ENCODE measurements at places on chromosomes 3 and 15.

DNA sequence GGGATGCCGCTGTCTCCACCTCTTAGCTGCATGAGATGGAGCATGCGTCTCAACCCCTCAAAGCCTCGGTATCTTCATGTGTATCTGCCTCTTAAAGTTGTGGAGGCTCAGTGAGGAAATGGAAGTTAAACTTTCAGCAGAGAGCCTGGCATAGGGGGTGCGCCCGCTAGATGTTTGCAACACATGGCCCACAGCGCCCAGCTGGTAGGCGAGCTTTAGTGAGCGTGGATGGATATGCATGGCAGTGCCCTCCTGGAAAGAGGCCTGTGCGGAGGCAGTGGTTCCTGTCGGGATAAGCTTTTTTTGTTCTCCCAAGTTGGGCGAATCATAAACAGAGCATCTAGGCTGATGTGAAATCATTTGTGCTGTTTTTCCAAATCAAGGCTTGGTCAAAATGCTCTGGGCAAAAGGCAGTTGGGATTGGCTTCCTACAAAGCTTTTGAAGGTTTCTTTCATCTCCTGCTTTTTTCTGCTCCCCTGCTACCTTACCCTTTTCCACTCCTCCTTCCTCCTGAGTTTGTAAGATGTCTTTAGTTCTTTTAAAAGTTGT lies 272.4 kb upstream of the TPM1 start:
- DNase-seq = no peak

GRCh38 chr3:167740961-167741587 lies 5.6 kb downstream of the SERPINI1 start:
- DNase-seq = no peak

DNA sequence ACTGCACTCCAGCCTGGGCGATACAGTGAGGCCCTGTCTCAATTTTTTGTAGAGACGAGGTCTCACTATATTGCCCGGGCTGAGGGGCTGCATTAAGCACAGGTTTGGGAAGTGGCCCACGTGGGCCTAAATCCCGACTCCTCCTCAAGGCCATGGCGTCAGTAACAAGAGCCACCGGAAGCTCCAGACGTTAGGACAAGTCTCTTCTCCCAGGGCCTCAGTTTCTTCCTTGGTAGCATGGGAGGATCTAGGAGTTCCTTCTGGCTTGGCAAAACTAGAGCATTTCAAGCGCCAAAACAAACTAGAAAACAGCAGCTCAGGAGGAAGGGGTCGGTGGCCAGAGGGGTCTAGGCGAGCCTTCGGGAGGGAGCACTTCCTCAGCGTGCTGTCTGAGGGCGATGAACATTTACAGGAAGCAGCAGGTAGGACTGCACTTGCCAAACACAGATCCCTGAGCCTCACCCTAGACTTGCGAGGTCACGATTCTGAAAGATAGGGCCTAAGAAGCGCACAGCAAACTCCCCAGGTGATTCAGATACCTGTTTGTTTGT lies 536 bp downstream of the SNAPC5 start:
- DNase-seq = no peak

DNA sequence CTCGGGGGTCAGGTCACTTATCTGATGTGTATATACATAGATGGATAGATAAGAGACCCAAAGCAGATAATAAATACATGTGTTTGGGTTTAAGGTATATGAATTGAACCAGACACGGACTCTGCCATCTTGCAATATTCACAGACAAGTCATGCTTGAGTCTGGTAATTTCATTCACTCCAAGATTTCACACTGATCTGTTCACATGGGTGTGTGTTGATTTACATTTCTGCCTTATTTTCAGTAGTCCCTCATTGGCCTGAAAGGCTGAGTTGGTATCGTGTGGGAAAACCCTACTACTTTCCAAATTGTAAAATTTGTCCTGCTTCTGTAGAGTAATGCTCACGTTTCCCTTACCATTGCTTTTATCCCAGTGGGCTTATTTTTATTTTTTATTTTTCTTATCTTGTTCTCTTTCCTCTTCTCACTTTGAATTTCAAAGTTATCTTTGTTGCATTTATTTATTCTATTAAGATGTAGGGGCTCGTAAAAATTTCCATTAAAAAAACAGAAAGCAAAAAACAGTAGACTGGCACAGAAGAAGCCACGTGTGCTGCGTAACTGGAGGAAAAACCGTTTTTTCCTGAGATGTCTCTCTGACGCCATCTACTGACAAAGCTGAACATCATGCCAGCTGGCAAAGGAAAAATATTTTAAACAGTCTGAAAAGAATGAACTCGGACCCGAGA lies 10.8 kb upstream of the MFSD1 start:
- DNase-seq = no peak

DNA sequence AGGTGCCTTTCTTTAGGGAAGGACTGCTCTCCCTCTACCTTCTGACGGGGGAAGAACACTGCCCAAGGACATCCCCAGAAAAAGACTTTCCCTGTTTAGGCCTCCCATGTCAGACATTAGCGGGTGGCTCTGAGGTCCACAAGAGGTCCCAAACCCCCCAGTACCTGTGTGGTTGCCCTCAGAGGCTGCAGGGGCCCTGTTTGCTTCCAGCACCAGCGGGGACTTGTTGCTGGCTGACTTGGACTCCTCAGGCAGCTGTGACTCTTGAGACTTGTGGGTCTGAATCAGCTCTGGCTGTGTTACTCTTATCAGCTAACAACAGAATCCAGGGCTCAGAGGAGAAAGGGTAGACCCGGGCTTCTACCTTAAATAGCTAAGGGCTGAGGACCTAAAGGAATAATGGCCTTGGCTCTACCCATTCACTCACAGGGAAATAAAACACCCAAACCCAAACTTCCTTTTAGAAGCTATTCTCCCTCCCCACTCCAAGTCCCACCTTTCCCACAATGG lies 39.2 kb downstream of the SEMA3G start:
- DNase-seq = no peak

- no peak for DNase-seq
These were observed 3.2 kb downstream of the AEN start for GRCh38 chr15:88624156-88624970.

DNA sequence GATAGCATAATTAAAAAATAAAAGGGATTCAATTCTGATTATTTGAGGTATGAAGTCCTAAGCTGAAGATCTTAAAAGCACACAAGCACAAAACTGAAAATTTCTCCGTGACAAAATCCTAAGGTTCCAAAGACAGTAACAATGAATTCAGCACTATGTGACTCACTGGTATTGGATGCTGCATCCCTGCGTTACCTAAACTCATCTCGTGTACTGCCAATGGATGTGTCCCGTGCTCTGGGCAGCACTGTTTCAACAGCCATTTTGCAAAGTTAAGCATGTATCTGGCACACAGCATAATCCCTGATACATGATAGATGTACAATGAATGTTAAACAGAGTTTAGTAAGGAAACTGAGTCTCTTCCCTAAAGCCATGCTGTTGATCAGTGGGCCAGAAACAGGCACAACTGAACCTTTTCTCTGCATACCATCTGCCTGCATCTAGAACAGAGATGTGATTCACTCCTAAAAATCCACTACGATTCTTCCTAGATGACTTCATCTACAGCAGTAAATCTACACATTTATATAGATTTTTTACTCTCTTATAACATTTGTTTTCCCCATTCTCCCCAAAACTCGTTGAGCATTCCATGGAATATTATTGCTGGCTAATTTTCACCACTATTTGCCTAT lies 14.3 kb downstream of the SUCLG2 start:
- no peak for DNase-seq

DNA sequence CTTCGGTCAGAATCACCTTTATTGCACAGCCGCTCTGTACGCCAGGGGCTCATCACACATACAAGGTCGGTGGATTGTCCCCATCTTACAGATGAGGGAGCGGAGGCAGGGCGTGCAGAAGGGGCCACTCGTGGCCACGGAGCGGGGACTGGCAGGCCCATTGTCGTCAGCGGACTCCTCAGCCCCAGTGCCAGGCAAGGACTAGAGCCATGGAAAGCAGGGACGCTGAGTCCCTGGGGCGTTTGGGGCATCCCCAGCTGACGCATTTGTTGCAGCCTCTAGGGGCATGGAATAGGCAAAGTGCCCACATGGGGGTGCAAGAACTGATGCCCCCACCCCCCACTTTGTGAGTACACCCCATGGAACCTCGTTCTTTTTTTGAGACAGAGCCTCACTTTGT lies 29.8 kb upstream of the FURIN start:
- DNase-seq = no peak

DNA sequence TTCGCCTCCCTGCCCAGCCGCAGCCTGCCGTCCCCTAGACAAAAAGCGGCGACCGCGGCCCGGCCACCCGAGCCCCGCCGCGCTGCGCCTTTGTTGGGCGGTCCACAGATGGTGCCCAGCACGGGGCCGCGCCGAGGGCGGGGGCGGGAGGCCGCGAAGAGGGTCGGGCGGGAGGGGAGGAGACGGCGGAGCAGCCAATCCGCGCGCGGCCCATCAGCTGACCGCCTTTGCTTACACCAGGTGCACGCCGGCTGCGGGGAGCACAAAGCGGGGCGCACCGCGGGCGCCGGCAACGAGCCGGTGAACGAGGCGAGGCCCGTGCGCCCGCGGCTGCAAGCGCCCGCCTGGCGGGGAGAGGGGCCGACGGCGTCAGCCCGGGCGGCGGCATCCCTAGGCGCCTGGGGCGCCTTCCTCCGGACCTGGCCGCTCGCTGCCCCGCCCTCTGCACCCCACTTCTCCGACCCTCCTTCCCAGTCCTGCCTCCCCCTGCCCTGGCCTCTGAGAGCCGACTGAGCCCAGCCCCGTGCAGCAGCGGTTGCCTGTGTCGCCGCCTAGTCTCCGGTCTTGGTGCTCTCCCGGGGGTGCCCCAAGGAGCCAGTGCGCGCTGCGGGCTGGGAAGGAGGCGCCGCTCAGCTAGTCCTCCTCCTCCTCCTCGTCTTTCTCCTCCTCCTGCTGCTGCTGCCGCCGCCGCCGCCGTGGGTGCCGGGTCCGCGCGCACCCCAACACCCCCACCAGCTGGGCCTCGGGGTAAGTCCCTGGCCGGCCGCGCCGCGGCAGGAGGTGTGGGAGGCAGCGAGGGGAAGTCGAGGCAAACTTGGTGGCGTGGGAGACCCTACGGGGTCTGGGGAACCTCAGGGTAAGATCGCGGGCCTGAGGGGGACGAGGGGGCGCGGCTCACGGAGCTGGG lies at the start of gene LRRN1:
TSS of gene LRRN1 (plus strand) at position 259 of the 907 bp plus-strand sequence. CDS start 45,211 bp downstream, outside the sequence.
- DNase-seq = no peak

DNA sequence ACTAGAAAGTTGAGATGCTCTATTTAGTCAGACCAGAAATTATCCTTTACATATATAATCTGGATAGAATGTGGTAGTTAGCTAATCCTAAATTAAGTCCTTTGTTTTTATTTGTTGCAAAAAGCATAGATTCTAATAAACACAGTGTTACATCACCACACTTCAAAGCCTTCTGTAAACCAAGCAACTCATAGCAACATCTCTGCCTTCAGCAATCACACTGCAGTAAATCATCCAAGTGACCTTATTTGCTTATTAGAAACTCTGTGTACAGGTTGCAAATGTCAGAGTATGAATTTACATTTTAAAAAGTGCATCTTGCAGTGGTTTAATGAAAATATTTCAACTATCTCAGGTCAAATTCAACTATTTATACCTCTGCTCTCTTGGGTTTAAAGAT lies 242.5 kb downstream of the GBE1 start:
- DNase-seq = no peak

DNA sequence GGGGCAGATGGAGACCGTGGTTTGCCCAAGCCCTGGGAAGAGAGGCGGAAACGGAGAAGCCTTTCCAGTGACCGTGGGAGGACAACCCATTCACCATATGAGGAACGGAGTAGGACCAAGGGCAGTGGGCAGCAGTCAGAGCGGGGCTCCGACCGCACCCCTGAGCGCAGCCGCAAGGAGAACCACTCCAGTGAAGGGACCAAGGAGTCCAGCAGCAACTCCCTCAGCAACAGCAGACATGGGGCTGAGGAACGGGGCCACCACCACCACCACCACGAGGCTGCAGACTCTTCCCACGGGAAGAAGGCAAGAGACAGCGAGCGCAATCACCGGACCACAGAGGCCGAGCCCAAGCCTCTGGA lies 2.0 kb downstream of the RBM15B start:
- no peak for DNase-seq

DNA sequence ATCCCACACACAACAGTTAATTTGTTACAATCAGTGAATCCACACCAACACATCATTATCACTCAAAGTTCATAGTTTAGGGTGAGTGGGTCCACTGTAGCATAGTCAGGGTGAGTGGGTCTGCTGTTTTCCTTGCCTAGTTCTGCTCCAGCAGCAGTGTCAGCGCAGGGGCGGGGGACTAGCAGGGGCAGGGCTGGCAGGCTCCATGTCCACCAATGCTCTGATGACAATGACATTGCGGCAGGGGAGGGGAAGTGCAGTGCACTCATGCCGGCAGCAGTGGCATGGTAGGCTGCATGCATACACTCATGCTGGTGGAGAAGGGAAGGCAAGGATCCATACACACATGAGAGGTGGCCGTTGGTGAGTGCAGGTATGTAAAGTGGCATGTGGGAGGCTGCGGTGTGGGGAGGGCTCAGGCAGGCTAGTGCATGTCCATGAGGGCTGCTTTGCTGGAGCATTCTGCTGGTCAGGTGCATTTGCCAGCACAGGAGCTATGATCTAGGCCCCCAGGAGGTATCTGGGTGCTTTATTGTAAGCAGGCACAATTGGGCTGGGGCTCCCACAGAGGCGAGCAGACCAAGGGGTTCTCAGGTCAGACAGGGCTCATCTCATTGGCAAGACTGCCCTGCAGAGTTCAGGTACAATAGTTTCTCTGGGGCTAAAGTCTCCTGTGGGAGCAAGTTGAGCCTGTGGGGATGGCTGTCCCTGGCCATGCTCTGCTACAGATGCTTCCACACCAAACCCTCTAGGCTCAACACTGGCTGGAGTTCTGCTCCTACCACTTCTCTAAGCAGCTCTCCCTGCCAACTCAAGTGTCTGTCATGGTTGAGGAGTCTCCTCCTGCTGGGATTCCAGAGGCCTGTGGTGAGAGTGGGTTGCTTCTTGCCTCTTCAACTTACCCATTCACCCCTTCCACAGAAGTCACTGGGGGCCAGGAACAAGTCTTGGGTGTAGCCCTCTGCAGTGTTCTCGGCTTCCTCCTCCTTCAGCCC lies 81.3 kb downstream of the KCNAB1 start:
- DNase-seq = no peak

- no peak for DNase-seq
These were observed 20.9 kb downstream of the SLC2A2 start for GRCh38 chr3:171005648-171006047.

GRCh38 chr3:23648996-23649395 lies 156.8 kb upstream of the UBE2E1 start:
- no peak for DNase-seq

DNA sequence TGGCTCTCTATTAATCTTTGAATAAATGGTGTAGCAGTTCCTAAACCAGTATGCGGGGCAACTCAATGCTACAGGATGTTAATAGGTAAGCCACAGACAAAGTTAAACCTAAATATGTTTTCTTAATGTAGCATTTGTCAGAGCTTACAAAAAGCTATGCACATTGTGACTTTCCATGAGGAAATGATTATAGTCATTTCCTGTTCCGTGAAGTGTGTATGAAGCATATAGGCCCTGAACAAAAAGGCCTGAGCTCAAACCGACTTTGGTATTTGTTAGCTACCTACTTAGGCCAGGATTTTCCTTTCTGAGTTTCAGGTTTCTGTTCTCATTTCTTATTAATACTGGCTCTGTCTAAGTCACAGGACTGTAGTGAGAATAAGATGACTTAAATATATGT lies 14.2 kb downstream of the ZNF80 start:
- DNase-seq = no peak
